Fibroblast of pulmonary artery (primary cell): ENCODE measurements at places on chromosomes 1 and 21.
A peak's percentile ranks its signal among the peaks of the same experiment; 100 is the strongest.

- peak; percentile 65 for DNase-seq
Measured at GRCh38 chr1:25805863-25806225, 5.9 kb downstream of the SELENON start.

DNA sequence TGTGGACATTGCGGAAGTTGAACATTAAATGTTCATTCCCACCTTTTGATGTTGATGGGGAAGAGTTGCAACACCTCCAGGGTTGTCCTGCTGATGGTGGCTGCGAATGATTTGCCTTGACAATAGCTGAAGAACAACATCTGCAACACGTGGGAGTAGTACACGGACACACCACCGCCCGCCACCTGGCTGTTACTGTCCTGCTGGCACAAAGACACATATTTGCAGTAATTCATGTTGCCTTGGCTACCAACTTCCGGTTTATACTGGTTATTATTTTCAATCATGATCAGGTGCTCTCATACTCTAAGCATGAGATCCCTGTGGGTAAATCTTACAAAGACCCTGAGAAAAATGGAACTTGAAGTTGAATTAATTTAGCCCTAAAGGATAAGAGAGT, 55.2 kb downstream of the UBR4 start:
- DNase-seq = no peak

DNA sequence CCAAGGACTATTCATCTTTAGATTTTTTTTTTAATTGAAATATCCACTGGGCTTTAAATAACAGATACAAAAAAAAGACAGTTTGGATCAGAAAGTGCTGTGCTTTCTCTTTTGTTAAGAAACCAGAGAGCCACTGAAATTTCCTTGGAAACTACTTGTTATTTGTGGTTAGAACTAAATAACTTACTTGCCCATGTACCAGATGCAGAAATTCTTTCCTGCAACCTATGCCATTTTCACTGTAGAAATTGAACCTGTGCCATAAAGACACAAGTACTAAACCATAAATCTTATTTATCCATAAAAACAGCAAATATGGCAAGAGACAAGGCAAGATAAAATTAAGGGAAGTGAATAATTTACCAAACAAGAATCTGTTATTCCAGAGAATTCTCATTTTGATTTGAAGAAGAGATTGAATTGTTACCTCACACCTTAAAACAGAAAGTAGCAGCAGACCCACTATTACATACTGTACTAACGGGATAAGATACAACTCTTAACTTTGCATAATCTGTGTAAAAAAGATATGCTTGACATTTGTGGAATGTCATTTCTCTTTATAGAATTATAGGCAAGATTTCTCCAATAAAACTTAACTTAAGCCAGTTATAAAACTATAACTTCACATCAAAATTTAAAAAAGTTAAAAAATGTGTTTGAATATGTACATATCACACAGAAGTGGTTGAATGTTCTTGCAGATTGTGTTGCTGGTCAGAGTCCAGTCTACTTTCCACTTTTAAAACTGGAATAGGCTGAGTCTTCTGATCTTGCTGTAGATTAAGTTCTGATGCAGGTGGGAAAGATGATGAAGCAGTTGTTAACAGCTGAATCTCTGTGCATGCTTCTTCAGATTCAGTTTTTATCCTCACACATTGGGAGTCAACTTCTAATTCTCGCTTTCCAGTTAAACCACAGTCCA, 6.3 kb upstream of the PHTF1 start:
- DNase-seq = peak; percentile 34

- no peak for DNase-seq
Measured at GRCh38 chr1:202250982-202251381, 57.4 kb downstream of the LGR6 start.

- no peak for DNase-seq
Measured at GRCh38 chr1:85571181-85571759, 9.3 kb upstream of the CCN1 start.

DNA sequence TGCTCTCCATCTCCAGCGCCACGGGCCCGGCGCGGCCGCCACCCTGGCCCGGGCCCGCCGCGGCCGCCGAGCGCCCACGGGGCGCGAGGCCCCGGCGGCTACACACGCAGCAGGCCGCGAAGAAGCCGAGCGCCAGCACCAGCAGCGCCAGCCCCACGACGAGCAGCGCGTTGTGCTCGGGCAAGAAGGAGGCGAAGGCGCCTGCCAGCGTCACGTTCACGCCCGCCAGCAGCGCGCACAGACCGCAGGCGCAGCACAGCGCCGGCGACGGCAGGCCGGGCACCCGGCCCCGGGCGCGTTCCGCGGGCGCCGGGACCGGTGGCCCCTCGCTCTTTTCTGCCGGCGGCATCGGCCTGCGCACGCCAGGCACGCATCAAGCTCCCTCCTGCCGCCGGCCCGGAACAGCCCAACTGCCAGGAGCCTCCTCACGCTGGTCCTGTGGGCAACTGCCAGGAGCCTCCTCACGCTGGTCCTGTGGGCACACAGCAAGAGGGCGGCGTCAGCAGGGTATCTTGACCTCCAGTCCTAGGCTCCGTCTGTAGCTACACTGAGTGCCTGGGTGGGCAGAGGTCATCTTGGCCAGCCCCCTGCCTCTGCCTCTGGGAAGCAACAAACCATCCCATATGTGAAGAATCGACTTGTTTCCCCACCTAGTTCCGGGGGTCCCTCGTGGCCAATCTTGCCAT, 18.1 kb downstream of the KNCN start:
- peak; percentile 40 for DNase-seq

DNA sequence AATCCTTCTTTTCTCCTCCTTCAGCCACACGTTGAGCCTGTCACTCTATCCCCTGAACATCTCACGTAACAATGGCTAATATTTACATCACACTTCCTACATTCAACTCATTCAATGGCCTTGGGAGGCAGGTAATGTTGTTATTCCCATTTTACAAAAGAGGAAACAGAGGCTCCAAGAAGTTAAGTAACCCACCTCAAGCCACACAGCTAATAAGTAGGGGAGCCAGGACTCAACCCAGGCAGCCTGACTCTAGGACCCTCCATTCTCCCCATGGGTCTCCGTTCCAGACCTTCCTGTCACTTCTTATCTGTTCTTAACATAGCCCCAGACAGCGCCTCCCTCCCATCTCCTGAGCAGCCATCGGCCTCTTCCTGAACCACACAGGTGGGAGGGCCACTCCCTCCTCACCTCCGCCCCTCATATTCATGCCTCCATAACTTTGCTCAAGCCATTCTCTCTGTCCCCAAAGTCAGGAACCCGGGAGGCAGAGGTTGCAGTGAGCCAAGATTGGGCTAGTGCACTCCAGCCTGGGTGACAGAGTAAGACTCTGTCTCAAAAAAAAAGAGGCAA, 2.2 kb downstream of the PADI4 start:
- DNase-seq = no peak

DNA sequence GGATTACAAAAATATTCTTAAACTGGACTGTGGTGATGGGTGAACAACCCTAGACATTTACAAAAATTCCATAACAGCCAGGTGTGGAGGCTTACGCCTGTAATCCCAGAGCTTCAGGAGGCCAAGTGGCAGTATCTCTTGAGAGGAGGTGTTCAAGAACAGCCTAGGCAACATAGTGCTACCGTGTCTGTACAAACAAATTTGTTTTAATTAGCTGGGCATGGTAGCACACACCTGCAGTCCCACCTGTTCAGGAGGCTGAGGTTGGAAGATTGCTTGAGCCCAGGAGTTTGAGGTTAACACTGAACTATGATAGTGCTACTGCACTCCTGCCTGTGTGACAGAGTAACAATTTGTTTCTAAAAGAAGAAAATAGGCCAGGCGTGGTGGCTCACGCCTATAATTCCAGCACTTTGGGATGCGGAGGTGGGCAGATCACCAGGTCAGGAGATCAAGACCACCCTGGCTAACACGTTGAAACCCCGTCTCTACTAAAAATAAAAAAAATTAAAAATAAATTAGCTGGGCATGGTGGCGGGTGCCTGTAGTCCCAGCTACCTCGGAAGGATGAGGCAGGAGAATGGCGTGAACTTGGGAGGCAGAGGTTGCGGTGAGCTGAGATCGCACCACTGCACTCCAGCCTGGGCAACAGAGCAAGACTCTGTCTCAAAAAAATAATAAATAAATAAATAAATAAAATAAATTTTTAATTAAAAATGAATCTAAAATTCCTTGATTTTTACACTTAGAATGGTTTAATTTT, 37.1 kb downstream of the ARID4B start:
- no peak for DNase-seq

DNA sequence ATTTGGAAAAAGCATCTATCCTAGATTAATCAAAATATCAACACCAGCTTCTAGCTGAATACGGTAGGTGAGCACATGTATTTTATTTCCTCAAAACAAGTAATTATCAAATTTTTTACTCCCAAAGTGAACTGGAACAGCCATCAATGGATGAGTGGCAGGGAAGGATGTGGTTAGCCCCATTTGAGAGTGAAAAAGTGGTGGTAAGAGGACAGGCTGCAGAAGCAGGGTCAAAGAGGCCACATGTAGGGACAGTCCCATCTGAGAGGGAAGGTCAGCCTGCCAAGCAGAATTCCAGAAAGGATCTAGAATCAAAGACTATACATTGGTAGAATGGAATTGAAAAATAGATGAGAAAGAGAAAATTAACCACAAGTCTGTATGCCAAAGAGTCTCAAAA, 163.8 kb downstream of the SMYD3 start:
- DNase-seq = no peak

DNA sequence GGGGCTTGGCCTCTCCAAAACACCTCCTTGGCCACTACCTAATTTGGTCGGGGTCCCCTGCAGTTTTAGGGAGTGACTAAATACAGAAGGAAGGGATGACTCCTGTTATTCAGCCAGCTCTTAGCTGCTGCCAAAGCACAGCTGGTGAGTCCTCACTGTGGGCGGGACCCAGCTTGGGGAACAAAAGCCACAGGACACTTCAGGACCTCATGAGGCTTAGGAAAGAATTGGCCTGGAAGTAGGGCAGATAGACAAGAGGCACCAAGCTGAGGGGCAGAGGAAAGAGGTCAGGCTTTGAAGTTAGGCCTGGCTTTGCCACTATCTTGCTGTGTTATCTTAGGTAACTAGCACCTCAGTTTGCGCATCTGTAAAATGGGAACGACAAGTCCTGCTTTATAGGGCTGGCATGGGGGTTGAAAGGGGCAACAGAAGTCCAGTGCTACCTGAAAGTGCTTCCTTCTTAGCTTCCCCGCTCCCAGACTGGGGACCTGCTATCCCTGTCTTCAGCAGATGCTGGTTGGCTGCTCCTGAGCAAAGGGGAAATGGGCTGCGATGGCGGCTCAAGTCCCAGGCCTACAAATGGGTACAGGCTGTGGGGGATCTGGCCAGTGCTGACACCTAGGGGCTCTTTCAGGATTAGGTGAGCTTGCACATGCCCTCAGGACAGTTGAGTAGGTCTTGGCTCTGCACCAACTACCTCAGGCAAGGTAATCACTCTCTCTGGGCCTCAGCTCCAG, 15.7 kb downstream of the IFI6 start:
- DNase-seq = peak; percentile 75

- DNase-seq = no peak
Measured at GRCh38 chr1:206855859-206856258, 9.6 kb upstream of the IL20 start.

DNA sequence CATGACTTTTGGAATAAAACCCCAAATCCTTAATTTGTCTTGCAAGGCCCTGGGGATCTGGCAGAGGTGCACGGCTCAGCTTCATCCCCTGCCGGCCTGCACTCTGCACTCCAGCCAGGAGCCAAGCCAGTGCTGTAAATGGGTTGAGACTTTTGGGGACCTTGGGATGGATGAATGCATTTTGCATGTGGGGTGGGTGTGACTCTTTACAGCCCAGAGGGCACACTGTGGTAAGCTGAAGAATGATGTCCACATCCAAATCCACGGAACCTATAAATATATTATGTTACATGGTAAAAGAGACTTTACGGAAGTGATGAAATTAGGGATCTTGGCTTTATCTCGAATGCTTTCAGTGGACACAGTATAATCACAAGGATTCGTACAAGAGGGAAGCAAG, 177.8 kb downstream of the EDEM3 start:
- DNase-seq = no peak

GRCh38 chr1:236491469-236492136, 32.2 kb upstream of the LGALS8 start:
- DNase-seq = no peak

DNA sequence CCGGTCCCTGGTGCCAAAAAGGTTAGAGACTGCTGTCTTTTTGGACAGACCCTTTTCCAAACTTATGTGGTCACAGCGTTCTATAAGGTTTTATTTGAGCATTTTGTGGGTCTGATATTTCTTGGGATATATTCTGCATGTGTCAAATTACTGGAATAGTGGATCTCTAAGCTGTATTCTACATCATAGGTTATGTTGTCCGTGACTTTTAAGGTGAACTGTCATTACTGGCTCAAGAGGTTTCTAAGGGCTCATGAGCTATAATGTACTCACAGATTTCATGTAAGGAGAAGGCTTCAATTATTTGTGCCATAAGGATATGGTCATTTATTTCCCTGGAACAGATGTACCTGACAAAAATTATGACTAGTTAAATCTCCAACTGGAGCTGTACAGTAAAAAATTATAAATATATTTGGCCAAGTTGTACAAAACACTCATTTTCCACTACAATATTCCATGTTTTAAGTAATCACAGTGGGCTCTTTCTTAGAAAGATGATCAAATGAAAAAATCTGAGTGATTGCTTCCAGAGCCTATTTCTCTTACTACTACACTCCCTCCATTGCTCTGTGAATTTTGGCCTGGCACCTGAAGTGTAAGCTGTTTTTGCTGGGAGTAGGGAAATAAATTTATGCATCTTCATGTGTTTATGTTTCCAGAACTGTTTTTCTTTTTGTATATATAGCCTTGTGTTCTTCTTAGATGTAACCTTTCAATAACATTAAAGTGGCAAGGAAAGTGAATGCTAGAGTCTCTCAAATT, 538.1 kb upstream of the ZRANB2 start:
- DNase-seq = no peak

DNA sequence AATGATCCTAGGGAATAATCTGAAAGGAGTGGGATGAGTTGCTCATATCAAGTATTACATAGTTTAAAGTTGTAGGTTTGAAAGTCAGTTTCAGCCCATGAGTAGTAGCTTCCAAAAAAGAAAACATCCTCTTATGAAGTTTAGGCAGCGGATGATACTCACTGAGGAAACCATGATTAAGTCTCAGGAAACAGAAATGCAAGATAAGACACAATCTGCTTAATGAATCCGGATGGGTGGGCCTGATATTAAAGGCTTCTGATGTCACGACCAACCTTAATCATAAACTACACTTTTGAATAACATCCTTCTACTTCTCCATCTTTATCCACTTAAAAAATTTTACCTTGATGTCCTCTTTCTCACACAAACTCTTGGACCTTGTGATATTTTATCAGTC, 61.8 kb downstream of the S1PR1 start:
- no peak for DNase-seq

DNA sequence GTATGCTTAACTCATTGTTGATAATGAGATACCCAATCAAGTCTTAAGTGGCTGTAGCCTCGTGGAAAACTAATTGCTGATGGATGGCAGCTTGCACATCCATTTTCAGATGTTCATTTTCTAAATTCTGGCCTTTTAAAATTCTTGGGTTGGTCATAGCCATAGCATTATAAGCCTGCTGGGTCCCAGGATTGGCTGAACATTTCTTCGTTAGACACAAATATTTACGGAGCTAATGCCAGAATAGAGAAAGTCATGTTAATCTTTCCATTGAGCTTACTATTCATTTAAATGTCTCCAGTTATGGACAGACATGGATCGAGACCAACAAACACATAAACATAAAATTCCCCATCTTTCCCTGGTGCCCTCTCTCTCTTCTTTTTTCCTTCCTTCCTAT, 32.5 kb downstream of the CENPF start:
- no peak for DNase-seq

GRCh38 chr1:80962564-80962963, 838.2 kb upstream of the ADGRL2 start:
- no peak for DNase-seq
